Fibroblast of pulmonary artery (primary cell): ENCODE measurements at places on chromosomes 5 and 9.

DNA sequence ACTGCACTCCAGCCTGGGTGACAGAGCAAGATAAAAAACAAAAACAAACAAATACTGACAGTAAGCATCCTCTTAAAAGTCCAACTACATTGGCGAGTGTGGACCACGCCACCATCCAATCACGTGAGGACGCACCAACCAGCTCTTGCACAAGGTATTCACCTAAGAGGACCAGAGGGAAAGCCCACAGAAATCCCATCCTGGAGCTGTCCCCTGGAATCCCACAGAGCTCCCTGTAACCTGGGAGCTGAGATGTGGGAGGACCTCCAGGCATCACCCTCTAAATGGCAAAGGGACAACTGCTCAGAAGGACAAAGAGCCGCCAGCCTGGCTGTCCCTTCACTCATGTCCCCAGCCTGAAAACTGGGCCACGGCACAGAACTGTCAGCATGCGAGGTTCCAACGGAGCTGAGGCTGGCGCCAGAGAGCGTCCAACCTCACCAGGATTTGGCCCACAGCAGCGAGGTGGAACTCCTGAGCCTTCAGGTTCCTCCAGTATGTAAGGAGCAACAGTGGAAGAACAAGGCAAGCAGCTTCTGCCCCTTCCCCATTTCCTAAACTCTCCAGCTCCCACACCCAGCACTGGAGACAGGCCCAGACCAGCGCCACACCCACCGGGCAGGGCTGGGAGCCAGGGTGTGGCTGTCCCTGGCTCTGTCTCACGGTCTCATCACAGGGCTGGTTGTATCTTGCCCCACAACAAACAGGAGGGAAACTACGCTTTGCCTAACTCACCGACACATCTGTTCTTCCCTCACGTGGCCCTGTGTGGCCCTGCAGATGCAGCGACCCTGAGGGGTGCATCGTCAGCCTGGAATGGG is 15.2 kb downstream of the IPPK start:
- no peak for DNase-seq

GRCh38 chr5:123809594-123810221 is 297.7 kb downstream of the CSNK1G3 start:
- DNase-seq, result no peak

DNA sequence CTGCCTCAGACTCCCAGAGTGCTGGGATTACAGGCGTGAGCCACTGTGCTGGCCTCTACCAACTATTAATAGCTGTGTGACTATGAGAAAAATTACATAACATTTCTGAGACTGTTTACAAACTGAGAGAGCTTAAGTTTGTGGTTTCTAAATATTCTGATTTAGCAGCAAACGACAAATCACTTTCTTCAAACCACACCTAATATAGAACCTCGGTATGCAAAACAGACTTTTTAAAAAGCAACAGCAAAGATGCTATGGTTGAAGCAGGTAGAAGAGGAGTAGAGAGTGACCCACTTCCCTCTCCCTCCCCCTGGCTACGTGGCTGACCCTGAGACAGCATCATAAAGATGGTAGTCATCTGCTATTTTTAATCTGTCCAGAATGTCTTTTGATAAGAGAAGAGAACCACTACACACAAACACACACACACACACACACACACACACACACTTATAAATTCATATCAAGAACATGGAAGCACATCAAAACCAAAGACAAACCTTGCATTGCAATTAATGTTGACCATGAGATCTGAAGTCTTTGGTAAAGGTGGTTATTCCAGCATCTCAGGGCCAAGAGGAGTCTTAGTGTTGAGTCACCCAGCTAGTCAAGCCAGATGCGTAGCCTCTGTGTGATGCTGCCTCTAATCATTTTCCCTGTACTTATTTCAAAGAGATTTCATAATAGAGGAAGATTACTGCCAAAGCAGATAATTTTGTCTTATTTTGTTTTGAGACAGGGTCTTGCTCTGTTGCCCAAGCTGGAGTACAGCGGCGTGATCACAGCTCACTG is 58.1 kb upstream of the TMEM215 start:
- DNase-seq, result peak; percentile 32

DNA sequence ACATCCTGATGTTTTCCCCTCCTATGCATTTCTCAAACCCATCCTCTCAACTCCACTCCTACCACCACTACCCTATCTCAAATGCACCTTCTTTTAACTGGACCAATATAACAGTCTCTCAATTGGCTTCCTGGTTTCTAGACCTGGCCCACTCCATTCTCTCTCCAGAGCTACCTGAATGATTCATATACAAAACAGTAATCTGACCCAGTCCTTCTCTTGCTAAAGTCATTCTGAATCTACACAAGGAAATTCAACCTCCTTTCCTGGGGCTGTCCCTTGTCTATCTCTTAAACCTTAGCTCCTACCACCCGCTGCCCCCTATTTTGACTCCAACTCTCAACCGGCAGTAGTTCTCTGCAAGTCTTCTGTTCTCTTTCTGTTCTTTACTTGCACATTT is 97.2 kb downstream of the PCSK1 start:
- no peak for DNase-seq

- no peak for DNase-seq
Measured at GRCh38 chr9:110283751-110284150, 27.4 kb upstream of the TXN start.

DNA sequence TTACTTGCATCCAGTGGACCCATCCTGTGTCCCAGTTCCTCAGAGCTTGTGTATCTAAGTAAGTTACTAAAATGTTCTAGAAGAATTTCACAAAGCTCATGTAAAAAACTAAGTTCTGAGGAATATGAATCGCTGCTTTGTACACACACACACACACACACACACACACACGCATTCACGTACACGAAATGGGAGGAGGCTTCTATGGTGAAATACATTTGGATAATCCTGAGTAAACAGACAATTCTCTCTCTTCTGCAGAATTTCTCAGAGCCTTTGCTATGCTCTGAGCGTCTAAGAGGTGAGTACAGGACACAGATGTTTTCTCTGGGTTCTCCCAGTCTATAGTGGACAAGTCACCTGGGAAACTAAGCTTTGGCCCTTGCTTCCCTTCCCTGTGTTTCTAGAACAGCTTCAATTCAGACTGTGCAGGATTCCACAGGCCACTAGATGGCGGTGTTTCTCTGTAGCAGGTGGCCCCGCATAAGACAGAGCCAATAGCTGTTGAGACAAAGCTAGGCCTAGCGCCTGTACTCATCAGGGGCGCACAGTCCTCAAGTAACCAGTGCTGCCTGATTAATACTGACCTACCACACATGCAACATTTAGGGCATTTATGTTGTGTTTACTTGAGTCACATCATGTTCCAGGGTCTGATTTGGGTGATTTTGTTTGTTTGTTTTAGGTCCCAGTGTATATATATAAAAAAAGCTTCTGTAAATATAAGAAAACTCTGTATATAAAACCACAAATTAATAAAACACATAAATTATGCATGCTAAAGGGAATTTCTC is 114.8 kb downstream of the LIFR start:
- peak; percentile 94 for DNase-seq

DNA sequence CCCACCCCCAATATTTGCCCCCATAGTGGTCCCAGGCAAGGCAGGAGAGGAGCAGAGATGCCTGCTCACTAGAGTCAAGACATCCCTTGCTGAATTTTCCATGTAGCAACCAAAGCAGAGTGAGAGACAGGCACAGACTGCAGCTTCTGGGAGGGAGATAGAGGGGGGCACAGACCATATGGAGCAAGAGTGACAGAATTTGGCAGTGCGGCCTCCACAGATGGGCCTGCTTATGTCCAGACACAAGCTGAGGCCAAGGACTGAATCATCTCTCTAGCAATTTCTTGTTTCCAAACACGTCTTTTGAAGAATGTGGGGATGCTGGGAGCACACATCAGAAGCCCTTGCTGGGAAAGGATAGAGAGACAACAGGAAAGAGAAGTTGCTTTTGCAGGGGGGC is 53.0 kb upstream of the ALDH1B1 start:
- peak; percentile 44 for DNase-seq

DNA sequence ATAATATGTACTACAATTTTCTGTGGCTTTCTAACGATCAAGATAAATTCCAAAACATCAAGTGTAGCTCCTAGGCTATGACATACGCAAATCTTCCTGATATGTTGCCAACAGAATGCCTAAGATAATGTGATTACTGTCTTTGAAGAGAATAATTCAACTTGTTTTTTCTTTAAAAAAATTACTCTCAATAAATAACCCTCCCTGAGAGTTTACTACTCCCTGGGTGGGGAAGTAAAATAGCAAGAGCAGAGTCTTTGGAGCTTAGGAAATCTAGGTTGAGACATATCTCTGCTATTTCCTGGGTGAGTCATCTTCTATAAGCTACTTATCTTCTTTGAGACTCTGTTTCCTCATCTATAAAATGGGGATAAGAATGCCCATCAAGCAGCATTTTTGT is 201.2 kb downstream of the ACTL7B start:
- DNase-seq, result peak; percentile 7

DNA sequence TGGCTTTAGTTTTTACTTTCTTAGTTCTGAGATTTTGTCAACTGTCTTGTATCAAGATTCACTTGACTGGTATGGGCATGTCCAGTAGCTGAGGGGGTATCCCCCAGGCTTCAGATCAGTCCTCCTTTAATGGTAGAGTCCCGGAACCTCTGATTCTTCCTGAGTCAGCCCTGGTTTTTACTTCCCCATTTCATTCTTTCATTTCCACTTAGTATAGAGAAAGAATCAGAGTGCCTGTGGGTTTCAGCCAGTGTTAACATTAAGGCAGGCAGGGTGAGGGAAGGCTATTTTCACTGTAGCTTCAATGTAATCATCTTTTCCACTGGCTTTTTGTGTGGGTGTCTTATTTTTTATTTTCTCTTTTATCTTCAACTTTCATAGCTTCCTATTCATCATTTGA is 8.3 kb upstream of the COMMD10 start:
- no peak for DNase-seq

DNA sequence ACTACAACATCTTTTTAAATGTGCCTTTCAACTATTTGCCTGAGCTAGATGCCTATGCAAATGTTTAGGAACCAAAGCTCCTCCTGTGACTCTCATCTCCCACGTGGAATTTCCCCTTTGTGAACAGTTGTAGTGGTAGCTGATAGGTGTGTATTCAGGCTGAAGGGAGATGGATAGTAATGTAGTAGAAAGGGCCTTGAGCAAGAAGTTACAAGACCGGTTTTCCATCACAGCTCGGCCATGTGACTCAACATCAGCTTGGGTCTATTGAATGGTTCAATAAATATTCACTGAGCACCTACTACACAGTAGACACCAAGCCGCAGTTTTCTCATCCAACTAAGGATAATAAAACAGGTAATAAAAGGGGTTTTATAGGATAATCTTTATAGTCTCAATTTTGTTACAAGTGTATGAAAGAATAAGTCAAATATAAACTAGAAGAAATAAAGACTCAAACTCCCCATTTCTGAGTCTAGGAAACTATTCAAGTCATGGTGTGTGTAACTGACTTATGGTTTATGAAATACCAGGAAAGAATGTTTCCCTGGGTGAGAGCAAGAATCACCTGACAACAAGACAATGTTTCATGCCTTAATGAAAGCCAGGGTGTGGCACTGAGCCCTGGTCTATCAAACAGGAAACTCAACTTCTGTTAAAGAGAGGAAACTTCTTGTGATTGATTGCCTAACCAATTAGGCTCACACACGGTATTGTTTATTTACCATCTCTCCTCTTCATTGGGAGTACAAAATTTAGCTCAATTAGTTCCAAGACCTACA is 187.1 kb upstream of the SPEF2 start:
- no peak for DNase-seq

DNA sequence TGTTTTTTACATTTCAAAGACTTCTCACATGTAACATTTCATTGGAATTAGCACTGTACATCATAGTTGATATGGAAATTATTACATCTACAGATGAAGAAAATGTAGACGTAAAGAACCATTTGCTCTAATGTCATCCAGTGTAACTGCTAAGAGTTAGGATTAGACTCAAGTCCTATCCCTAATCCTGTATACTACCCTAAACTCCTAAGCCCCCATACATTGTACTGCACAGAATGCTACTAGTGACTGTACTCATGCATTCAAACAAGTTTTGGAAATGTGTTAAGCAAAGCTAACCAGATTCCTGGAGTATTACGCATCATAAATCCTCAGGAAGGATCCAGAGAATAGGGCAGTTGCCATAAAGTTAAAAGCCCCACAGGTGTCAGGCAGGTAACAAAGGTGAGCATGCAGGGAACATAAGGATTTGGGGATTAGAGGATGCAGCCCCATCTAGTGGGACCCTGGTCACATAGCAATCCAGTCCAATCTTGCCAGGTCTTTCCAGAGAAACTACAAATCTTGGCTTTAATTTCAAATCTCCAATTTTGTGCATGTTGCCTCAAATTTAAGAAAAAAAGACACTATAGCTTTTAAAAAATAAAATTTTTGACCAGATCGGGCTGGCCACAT is 32.0 kb downstream of the HAVCR1 start:
- DNase-seq, result no peak

- no peak for DNase-seq
Measured at GRCh38 chr5:169354263-169354662, 53.3 kb upstream of the SLIT3 start.

DNA sequence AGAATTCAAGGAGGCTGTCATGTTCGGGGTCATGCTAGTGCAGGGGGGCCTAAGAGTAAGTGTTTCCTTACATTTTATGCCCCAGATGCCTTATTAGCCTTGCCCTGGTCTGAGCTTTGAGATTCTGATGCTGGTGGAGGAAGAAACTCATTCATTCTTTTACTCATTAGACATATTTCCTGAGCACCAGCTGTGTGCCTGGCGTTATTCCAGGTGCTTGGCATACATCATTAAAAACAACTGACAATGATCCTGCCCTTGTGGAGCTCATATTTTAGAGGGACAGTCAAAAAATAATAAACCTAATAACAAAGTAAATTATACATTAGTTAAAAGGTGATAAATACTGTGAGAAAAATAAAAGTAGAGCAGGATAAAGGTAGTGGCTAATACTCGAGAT is 138.9 kb upstream of the SGCD start:
- DNase-seq, result peak; percentile 0

DNA sequence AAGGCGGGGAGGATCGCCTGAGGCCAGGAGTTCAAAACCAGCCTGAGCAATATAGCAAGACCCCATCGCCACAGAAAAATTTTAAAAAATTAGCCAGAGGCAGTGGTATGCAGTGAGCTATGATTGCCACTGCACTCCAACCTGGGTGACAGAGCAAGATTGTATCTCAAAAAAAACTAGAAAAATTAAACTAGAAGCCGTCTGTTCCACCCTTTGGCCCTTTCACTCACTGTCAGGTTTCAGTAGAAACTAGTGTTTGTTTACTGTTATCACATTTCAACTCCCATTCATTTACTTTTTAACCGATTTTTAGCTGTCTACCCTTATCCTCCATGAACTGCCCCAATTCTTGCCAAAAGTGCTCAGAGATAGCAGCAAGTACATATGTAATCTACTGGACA is 8.3 kb downstream of the UGCG start:
- no peak for DNase-seq
